ENCODE measurements at places on chromosomes 11 and 22.

GRCh38 chr11:7546324-7546791 lies 32.6 kb downstream of the PPFIBP2 start:
- no peak for DNase-seq

DNA sequence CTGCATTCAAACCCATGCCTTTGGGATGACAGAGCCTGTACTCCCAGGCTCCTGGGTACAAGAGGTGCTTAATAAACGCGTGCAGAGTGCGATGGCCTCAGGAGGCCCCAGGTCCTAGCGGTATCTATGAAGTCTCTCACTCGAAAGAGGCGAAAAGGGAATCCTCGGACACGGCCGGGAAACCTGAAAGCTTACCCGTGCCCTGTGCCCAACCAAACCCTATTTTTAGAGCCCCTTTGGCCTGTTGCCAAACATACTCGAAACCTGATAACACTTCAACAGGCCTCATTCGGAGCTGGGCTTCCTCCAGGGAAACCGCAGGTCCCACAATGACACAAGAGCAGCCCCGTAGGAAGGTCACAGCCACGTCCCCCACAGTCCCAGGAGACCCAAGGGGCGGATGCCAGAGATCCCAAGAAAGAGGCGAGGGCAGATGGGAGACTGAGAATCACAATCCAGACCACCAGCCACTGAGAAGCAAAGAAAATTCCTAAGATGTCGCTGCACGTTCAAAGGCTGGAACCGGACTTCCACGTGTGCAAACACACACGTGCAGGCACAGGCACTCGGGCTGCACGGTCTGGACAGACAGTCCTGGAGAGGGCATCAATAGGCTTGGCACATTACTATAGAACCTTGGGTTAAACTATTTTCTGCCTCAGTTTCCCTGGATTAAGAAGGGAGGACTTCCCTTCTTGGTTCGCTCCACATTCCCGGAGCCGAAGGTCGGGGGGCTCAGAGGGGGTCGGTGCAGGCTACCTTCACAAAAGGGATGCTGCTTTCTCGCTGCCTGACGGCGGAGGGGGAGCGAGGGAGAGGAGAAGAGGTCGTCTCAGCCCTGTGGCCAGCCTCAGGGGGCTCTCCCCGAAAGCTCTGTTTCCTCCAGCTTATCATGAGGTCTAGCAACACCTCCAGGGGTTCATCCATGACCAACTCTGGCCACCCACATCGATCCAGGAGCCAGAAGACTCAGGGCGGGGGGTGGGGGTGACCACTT lies 8.2 kb downstream of the PDGFB start:
- no peak for DNase-seq

DNA sequence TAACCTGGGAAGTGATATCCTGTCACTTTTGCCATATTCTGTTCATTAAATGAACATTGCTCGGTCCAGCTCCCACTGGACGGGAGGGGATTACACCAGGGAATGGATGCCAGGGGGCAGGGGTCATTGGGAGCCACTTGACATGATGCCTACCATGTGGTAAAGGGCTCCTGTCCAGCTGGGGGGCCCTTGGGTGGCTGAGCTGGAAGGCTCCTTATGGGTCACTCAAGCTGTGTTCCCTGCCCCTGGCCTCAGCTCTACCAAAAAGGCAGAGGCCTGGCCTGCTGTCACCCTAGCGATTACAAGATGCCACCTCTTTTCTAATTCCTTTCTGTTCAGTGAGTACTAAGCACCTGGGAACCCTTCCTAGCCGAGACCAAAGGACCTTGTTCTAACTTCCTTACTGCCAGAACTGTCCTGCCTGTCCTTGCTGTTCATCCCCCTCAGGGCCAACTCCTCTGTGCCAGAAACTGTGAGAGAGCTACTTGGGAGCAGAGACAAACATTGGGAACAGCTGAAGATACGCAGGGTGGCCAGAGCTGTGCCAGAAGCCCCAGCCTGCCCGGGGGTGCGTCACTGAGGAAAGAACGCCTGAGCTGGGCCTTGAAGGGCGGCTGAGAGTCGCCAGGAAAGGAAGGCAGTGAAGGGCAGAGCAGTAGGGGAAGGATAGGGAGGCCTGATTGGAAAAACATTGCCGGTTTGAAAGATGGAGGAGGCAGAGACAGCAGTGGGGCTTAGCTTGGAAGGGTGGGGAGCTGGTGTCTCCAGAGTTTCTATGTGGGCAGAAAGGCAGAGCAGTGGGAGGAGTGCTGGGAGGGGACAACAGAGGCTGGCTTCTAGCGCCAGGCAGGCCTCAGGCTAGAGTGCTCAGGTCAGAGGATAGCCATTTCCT lies 12.7 kb upstream of the UVRAG start:
- no peak for DNase-seq

- no peak for DNase-seq
Measured at GRCh38 chr11:60376601-60377000, 1.7 kb upstream of the MS4A7 start.

- peak; percentile 63 for DNase-seq
Measured at GRCh38 chr11:65927904-65928397, 8.7 kb downstream of the DRAP1 start.

All from stimulated activated CD4-positive, alpha-beta T cell treated with anti-CD3 and anti-CD28 coated beads, Interleukin-4, amount 100 ng/mL, for 48 hours (primary cell).